Osteoblast (primary cell): ENCODE measurements at places on chromosomes 5 and 9. TPM values are rescaled to one million over a fixed set of nuclear protein-coding genes. Genes with fewer than 3 reads are reported as not detected.

GABRA6 gene
- not detected in 2 replicates for total RNA-seq

CRB2 gene
- not detected in 2 replicates for total RNA-seq

GGTA1 gene
- not detected in 2 replicates for total RNA-seq

SV2C gene
- total RNA-seq = not detected in 2 replicates

GRCh38 chr5:111439473-111440075 lies 72.8 kb downstream of the STARD4 start:
- H3K4me3 ChIP-seq = no peak overlapping the region
- DNase-seq = no peak
- no peaks in the 10 kb centered on the region for H3K36me3 ChIP-seq
- no peak overlapping the region for H3K27ac ChIP-seq
- no peaks in the 10 kb centered on the region for H3K27me3 ChIP-seq
- peaks cover 9% of the 10 kb centered on the region for H3K4me1 ChIP-seq

GRCh38 chr5:111197523-111197922 lies 26.7 kb upstream of the CAMK4 start:
- H3K4me3 ChIP-seq = no peak overlapping the region
- no peaks in the 10 kb centered on the region for H3K27me3 ChIP-seq
- DNase-seq = no peak
- H3K36me3 ChIP-seq = no peaks in the 10 kb centered on the region

DNA sequence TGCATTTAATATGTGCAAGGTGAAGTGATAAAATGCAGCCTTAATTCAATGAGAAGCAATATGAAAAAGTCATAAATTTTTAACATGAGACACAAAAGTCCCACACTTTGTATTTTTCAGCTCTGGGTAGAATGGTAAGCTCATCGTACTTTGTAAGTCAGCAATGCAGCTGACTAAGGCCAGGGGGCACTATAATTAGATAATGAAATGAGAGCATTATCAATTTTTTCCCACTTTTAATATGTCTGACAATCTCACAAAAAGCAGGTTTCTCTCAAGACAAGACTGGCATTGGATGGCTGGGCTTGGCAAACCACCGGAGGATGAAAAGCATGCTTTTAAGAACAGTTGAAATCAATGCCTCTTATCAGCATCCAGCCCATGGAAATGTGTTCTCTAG lies 162.8 kb downstream of the FAM174A start:
- no peaks in the 10 kb centered on the region for H3K36me3 ChIP-seq
- no peak overlapping the region for H3K4me3 ChIP-seq
- no peak for DNase-seq
- no peaks in the 10 kb centered on the region for H3K27me3 ChIP-seq
- H3K27ac ChIP-seq = no peak overlapping the region

DNA sequence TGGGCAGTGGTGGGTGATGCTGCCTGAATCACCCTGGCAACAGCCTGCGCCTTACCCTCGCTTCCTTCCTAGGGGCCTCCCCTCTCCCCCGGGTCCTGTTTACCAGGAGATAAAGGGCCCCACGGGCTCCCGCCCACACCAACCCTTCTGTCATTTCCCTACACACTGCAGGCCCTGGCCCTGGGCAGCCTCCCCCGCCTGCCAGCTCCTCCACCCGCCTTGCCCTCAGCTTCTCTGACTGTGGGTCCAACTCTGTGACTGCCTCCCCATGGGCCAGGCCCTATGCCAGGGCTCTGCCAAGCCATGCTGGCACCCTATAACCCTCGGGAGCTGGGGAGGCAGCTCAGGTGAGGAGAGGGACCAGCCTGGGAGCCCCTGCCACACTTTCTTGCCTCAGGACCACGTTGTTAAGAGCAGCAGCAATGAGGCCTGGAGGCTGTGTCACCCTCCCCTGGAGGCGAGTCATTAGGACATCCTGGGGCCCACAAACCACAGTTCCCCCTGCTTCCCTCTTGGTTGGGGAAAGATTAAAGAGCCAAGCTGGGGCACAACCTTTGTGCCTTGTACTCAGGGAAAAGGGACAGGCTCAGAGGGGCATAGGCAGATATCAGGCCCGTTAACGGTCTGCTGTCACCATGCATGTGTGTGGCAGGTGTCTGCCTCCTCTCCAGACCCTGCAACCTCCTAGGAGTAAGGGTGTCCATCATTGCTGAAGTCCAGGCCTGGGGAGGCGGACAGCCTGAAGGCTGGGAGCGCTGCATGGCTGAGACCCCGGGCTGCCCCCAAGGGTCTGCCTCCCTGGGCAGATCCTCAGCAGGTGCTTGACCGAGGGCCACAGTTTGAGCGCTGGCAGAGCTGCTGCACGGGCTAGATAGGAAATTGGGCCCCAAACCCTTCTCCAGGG lies 2.8 kb downstream of the MGAT4B start:
- H3K4me3 ChIP-seq = peak overlapping the region; percentile 22
- no peaks in the 10 kb centered on the region for H3K27me3 ChIP-seq
- no peak overlapping the region for H3K27ac ChIP-seq
- peaks cover 20% of the 10 kb centered on the region for H3K36me3 ChIP-seq
- H3K4me1 ChIP-seq = peaks cover 28% of the 10 kb centered on the region
- DNase-seq = peak; percentile 95

DNA sequence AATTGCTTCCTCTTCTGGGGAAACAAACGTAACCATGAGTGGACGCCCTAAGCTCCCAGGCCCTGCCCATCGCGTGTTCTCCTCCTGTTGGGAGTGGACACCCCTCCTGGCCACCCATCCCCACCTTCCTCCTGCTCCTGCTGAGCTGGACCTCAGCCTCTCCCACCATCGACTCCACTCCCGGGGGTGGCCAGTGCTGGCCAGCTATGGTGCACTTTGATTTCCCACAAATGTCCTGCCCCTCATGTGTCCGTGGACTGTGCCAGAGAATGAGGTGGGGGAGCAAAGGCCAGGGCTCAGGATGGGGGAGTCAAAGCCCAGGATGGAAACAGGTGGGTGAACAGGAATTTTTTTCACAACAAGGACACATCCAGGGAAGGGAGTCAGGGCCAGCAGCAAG lies 62.8 kb downstream of the MED10 start:
- DNase-seq = no peak
- no peak overlapping the region for H3K27ac ChIP-seq
- H3K4me1 ChIP-seq = no peaks in the 10 kb centered on the region
- no peaks in the 10 kb centered on the region for H3K36me3 ChIP-seq
- H3K27me3 ChIP-seq = no peaks in the 10 kb centered on the region

GRCh38 chr9:112777914-112778313 lies 27.4 kb downstream of the SNX30 start:
- H3K27me3 ChIP-seq = no peaks in the 10 kb centered on the region
- DNase-seq = no peak
- no peak overlapping the region for H3K4me3 ChIP-seq
- H3K36me3 ChIP-seq = no peaks in the 10 kb centered on the region

DNA sequence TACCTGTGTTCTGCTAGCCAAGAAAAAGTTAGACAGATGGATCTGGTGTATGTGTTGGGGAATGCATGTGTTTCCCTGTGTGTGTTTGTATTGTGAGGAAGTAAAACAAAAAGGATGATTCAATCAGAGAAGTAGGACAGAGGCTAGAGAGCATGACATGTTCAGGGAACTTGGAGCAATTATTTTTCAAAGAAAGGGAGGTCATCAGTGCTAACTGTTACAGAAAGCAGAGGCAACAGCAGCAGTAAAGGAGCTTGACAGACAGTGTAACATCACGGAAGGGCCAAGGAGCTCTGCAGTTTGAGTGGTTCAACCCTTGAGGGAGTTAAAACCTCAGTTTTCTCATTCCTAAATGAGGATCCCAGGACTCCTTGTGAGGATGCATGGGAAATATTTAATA lies 13.2 kb downstream of the SPINK1 start:
- no peak overlapping the region for H3K4me3 ChIP-seq
- H3K27ac ChIP-seq = no peak overlapping the region
- H3K4me1 ChIP-seq = no peaks in the 10 kb centered on the region
- DNase-seq = no peak
- H3K27me3 ChIP-seq = no peaks in the 10 kb centered on the region

DNA sequence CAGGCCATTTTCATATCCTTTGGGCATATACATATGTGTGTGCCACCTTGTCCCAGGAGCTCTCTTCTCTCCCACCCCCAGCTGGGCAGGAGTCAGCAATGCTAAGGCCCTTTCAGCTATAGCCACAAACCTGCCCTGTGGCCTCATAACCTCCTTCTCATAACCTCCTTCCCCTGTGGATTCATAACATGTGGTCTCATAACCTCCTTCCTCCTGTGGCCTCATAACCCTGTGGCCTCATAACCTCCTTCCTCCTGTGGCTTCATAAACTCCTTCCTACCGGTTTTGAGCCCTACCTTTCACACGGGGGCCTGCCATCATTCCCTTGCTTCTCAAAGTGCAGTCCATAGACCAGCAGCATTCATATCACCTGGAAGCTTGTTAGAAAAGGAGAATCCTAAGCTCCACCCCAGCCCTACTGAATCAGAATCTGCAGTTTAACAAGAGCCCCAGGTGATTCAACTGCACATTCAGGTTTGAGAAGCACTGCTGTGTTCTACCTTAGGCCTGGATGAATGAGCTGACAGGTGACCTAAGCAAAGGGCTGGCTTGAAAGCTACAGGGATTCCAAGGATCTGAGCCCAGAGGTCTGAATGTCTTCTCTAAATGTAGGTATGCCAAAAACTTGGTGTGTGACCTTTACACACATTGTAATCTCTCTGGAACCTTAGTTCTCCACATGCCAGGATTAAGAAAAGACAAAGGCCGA lies 41.9 kb upstream of the PLPP6 start:
- DNase-seq = no peak
- no peaks in the 10 kb centered on the region for H3K27me3 ChIP-seq
- no peak overlapping the region for H3K4me3 ChIP-seq
- no peak overlapping the region for H3K27ac ChIP-seq
- peaks cover 10% of the 10 kb centered on the region for H3K4me1 ChIP-seq
- H3K36me3 ChIP-seq = no peaks in the 10 kb centered on the region

GRCh38 chr5:135600971-135601381 lies 22.2 kb upstream of the CXCL14 start:
- no peak overlapping the region for H3K4me3 ChIP-seq
- no peak overlapping the region for H3K27ac ChIP-seq
- H3K27me3 ChIP-seq = no peaks in the 10 kb centered on the region
- DNase-seq = no peak
- H3K4me1 ChIP-seq = no peaks in the 10 kb centered on the region

DNA sequence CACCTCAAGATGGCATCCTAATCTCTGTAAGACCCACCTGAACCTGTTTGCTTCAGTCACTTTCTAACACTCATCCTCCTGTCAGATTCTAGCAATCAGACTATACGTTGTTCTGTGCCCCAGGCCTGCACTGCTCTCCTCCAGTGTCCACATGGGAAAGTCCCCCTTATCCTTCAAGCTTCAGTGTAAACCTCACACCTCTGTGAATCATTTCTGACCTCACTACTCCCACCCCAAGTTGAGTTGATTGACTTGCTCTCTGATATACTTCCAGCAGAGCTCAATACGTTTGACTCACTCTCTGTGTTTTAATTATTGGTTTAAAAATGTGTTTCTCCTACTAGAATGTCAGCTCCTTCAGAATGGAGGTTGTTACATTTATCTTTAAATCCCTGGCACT lies 240.2 kb downstream of the FBXL17 start:
- H3K36me3 ChIP-seq = no peaks in the 10 kb centered on the region
- no peak for DNase-seq
- H3K4me1 ChIP-seq = peaks cover 2% of the 10 kb centered on the region
- H3K27me3 ChIP-seq = no peaks in the 10 kb centered on the region
- H3K27ac ChIP-seq = no peak overlapping the region
- no peak overlapping the region for H3K4me3 ChIP-seq

- no peak for DNase-seq
- no peak overlapping the region for H3K4me3 ChIP-seq
- H3K27me3 ChIP-seq = peaks cover 6% of the 10 kb centered on the region
- no peak overlapping the region for H3K27ac ChIP-seq
- no peaks in the 10 kb centered on the region for H3K36me3 ChIP-seq
Measured at GRCh38 chr5:157150995-157151394, 8.3 kb upstream of the MED7 start.

DNA sequence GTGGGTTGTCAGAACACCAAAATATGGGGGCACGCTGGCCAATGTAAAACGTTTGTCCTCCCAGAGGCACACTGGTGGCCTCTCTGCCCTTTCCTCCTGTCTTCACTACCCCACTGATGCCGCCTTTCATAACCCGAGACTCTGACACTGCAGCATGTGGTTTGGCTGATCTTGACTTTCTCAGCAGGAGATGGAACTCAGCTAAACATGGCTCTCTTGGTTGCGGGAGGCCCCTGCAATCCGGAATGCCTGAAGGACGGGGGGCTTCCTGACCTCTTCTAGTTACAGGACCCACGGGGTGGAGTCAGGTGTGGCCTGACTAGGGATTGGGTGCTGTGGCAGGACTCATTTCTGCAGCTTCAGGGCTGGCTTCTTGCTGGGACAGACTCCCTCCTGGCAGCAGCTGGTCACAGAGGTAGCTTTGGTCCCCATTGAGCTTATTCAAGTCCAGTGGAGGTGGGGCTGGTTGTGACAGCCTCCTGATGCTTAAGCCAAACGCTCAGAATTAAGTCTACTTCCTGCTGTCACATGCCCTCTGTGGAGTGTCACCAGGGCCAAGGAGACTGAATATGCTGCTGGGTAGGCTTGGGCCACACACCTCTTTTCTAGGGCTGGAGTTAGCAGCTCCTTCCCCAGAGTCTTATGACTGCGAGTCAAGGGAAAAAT lies 44.2 kb downstream of the NXNL2 start:
- peak; percentile 58 for DNase-seq
- H3K27me3 ChIP-seq = no peaks in the 10 kb centered on the region
- H3K36me3 ChIP-seq = no peaks in the 10 kb centered on the region
- H3K4me1 ChIP-seq = peaks cover 7% of the 10 kb centered on the region

GRCh38 chr9:135251331-135251761 lies 163.9 kb downstream of the OLFM1 start:
- no peak overlapping the region for H3K27ac ChIP-seq
- H3K4me1 ChIP-seq = no peaks in the 10 kb centered on the region
- H3K36me3 ChIP-seq = no peaks in the 10 kb centered on the region
- H3K27me3 ChIP-seq = no peaks in the 10 kb centered on the region
- DNase-seq = peak; percentile 84

DNA sequence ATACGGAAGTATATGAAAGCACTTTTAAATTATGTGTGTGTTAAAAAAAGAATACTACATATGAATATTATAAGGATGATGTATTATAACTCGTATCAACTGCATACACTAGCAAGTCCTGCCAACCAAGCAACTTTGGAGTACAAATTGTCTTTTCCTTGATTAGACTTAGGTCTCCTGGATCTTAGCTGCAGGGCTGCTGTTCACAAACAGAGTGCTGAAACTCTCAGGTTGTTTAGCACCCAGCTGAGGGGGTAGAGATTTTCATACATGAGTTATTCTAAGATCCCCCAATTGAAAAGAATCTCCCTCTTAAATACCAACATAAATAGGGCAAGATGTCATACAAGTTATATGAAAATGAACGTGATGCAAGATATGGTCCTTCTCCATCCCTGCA lies 149.8 kb upstream of the TNC start:
- H3K4me1 ChIP-seq = peaks cover 35% of the 10 kb centered on the region
- no peak overlapping the region for H3K4me3 ChIP-seq
- H3K27ac ChIP-seq = no peak overlapping the region
- no peaks in the 10 kb centered on the region for H3K36me3 ChIP-seq
- no peaks in the 10 kb centered on the region for H3K27me3 ChIP-seq

DNA sequence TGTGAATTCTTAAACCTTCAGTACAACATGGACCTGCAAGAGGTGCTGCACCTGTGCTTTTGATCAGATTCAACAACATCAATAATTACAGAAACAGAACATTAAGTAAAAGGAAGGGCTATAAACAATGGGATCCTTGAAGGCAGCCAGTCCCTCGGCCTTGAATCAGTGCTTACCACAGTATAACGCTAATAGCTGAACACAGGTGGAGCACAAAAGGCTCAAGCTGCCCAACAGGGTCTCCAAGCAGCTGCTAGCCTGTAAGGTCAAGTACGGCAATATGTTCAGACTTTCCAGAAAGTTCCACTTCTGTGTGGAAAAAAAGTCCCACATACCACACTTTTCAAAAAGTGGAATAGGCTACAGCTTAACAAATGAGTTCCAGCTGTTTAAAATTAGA lies 61.9 kb upstream of the ITGA1 start:
- H3K27ac ChIP-seq = no peak overlapping the region
- no peaks in the 10 kb centered on the region for H3K36me3 ChIP-seq
- H3K4me1 ChIP-seq = peaks cover 6% of the 10 kb centered on the region
- no peak overlapping the region for H3K4me3 ChIP-seq
- no peak for DNase-seq
